ENCODE measurements at places on chromosomes 4 and X.

- peak; percentile 68 for ATAC-seq
Measured at GRCh38 chr4:156475322-156475721, 496.3 kb downstream of the PDGFC start.

DNA sequence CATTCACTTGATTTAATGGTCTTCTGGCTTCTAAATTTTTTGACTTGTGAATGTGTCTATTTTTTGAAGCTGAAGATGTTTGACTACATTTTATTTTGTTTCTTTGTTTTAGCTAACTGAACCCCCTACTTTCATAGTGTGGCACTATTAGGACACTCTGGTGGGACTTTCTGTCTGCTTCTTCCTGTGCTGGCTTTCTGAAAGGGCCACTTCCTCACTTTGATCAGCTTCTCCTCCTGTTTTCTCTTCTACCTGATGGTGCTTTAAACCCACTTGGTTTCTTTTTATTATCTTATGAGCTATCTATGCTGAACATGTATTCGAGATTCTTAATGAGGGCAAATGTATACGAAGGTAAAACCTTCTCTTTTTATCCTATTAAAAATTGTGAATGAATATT, 186.1 kb upstream of the CASK start:
- ATAC-seq: no peak

GRCh38 chr4:1006856-1007255, 4.6 kb upstream of the FGFRL1 start:
- no peak for ATAC-seq

DNA sequence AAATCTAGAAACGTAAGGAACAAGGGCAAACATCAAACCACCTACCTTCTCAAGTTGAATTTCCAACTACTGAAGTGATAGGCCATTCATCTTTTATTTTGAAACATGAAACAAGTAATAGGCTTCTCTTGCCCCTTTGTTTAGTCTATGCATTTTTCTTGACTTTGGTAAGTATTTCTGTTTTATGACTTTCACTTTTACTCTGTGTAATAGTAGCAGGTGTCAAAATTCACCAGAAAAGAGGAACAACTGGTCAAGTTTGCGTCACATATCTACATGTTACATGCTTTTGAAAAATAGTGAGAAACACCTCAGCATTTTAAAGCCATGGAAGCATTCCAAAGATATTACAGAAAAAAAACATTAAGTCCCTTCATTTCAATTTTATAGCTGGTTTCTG, 157.1 kb upstream of the FTHL17 start:
- no peak for ATAC-seq

GRCh38 chrX:151765026-151765425, 30.5 kb downstream of the CNGA2 start:
- ATAC-seq: no peak

- no peak for ATAC-seq
Measured at GRCh38 chrX:101605146-101605545, 12.7 kb downstream of the ARMCX6 start.

DNA sequence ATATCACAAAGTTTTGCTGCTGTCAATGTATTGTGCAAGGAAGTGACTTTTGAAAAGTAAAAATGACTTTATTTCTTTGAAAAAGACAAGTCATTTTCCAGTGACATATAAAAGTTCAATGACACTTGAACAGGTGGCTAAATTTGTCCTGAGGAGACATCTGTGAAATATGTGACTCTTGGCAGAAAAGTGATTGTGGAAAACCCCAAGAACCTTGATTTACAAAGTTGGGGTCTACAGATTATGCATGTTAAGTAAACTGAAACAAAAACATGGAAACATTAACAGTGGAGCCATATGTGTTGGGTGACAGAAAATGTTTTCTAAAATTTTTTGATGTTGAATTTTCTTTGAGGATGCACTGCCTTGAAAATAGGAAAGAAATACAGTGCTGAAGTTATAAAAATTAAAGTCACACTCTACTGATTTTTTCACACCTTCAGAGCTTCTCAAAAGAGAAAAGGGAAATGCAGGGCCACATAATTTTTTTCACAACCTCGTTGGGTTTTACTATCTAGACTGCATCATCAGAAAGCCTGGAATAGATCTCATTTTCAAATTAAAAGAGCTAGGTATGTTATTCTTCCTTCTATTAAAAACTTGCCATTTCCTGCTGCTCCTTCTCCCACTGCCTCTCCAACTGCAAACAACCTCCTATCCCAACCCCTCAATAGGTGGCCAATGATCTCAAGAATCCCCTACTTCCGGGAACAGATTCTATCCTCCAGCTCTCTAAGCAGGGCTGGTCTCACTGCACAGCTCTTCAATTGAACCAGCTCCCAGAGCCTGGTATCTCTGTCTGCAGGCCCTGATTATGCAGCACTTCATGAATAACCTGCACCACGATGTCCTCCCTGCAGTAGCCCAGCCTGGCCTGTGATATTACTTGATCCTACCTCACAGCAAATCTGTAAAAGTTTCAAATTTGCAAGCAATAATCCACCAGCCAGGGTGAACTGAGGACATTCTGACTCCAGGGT, 570.8 kb upstream of the CPEB2 start:
- peak; percentile 34 for ATAC-seq

DNA sequence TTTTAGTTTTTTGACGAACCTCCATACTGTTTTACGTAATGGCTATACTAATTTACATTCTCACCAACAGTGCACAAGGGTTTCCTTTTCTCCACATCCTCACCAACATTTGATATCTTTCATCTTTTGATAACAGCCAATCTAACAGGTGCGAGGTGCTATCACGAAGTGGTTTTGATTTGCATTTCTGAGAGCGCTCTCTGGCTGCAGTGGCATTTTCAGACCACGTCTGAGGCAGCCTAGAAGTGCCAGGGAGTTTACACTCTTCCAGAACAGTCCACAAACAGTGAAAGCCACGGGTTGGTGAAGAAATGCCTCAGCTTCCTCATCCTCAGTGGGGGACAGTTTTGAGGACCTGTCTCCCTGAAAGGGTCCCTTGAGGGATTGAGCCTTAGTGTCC, 471.0 kb downstream of the BCOR start:
- no peak for ATAC-seq

- ATAC-seq: peak; percentile 97
Measured at GRCh38 chr4:42391981-42392380, 5.3 kb upstream of the SHISA3 start.

DNA sequence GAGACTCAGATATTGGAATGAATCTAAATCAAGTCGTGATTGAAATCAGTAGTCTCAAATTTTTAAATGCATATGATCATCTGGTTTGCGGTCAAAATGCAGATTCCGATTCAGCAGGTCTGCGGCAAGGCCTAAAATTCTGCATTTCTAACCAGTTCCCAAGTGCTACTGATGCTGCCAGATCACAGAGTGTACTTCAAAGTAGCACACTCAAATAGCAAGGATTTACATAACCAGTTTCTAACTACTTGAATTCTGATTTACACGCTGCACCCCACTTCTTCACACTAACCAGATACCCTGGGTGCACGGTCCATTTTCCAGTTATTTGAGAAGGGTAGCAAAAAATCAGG, 752 bp downstream of the MBTPS2 start:
- no peak for ATAC-seq

- peak; percentile 13 for ATAC-seq
Measured at GRCh38 chr4:139658185-139658584, 7.4 kb upstream of the MGST2 start.

DNA sequence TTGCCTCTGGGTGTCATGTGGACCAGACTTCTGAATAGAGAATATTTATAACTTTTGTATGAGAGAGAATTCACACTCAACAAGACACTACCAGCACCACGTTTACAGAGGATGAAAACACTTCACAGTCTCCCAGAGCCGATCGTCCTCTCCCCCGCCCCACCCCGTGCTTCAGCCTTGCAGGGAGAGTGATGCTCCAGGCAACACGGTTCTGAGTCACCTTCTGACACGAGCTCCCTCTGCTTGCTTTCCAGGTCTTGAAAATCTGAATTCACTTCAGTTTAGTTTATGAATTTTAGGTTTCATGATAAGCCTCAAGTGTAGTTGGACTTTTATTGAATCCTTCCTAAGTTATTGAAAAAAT, 59.8 kb downstream of the CPLX1 start:
- ATAC-seq: peak; percentile 73

GRCh38 chr4:6633091-6633906, 7.2 kb upstream of the MRFAP1 start:
- no peak for ATAC-seq

GRCh38 chr4:2330091-2331042, 68.5 kb upstream of the MXD4 start:
- ATAC-seq: peak; percentile 95

DNA sequence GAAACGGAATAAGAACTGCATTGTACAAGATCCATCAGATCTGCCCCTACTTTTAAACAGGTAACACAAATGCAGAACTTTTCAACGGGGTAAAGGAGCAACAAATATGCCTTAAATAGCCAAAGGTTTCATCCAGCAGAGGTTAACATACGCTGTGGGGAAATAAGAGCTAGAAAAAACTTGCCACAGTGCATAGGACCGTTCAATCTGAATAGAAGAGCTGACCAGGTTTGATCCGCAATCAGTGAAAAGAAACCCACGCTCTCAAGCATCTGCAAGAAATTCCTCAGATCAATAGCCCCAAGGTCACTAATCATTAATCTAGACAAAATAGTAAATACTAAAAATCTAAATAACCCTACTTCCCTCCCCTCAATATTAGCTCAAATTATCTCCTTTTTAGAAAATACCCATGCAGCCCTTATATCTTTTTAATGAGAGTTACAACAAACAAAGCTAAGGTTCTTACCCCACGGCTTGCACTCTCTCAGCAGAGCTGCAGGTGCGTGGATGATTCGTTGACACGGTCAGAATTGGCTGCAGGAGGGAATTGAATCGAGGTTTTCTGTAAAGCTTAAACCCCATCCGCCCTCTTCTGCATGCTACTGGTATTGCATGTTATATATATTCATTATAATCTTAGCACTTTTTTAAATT, at the start of gene TLR10:
TLR10 (minus strand) TSS at position 539 of the 657 bp plus-strand sequence. CDS start 7,400 bp downstream, outside the sequence.
- peak; percentile 65 for ATAC-seq
